ENCODE measurements at places on chromosomes 4 and X. TPM values are rescaled to one million over a fixed set of nuclear protein-coding genes. Genes with fewer than 3 reads are reported as not detected.

DNA sequence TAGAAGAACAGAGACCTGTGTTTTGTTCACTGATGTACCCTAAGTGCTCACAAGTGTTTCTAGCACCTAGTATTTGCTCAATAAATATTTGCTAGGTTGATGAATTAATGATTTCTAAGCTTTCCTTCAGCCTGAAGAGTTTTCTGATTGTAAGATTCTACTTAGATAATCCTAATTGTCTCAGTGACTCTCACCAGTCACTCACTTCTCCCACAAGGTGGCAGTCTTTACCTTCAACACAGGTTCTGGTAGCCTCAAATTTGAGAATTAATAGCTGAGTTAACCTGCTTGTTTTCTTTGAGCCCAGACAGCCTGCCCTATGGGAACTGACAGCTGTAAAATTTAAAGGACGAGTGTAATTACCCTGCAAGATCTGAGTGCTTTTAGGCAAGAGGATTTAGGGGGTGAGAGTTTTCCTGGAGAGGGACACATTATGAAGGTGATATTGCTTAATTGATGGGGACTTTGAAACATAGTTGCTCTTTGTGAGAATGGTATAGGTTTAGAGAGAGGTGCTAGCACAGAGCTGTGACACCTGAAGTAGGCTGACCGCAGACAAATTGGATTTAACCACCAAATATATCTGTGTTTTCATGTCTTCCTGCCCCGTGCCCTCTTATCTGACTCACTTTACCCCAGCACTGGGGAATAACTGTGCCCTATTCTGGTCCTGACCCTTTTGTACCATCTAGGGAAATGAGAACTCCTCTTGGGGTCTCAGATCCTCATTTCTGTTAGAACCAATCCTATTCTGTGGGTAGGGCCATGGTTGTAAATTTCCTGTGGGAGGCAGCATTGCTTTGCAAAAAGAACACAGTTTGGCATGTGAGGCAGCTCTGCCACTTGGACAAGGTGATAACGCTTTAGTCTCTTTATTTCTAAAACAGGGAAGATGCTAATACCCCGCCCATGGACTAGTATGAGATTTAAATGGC lies 27.7 kb downstream of the CD38 start:
- DNase-seq = peak; percentile 81

DNA sequence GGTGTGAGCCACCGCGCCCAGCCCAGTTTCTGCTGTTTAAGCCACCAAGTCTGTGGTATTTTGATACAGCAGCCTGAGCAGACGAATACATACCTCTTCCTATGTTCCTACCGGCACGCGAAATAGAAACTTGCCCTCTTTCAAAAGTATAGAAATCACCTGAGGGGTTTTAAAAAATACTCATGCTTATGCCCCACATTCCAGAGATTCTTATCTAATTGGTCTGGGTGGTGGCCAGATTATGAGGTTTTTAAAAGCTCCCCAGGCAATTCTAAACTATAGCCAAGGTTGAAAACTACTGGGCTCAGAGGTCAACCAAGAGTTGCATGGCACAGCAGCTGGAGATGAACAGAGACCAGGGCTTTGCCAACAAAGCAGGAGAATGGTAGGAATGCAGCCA lies 24.9 kb upstream of the HUWE1 start:
- no peak for DNase-seq

- no peak for DNase-seq
Measured at GRCh38 chr4:49044270-49044669, 58.2 kb downstream of the CWH43 start.

GRCh38 chr4:154456240-154456639 lies 35.4 kb downstream of the DCHS2 start:
- DNase-seq = no peak

The PHOX2B gene
- total RNA-seq = not detected

Data from OCI-LY7 (cell line).